ENCODE measurements at places on chromosomes 1 and 21.

- DNase-seq: peak; percentile 92
These were observed 12.2 kb upstream of the RGS16 start for GRCh38 chr1:182616130-182617013.

DNA sequence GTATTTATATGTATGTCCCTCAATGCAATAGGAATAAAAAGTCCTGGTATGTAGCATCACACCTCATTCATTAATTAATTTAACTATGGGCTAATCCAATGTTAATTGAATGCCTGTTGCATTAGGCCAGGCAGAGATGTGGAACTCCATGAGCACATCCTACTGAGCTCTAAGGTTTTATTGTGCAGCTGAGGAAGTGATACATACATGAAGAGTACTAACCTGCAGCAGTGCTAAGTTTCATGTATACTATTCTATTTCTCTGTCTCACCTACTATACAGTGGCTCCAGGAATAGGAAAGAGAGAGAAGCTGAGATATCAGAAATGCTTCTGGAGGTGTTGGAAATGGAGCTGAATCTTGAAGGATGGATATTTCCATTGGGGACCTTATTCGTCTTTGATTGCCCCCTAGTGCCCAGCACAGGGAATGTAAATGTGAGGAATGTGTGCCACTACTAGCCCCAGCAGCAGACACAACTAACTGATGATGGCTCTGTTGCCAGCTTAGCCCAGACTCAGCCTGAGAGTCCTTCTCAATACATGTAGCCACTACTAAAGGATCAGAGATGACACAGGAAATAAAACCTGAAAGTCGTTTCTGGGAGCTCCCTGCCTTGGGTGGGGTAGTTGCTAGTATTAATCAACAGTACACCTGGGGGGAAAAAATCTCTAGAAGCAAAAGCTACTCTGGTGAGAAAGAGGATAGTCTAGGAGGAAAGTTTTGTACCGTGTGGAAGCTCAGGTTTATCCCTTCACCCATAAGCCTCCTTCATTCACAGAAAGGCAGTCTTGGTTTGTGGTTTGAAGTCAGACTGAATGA lies 173.3 kb upstream of the FOXD3 start:
- peak; percentile 58 for DNase-seq

DNA sequence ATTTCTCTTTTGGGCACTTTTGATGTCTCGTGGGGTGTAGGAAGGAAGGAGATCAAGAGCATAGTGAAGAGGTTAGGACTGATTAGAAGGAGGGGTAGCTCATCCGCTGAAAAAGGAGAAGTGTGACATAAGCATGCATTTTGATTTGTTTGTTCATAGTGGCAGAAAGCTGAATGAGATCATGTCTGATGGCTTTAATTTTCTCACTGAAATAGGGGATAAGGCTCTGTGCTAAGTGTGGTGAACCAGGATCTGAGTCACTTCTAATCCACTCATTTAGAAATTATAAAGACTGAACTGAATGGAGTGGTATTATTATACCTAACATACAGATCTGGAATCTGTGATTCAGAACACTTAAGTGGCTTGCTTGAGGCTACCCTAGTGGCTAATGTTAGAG lies 344.5 kb downstream of the PDE4B start:
- DNase-seq: no peak

DNA sequence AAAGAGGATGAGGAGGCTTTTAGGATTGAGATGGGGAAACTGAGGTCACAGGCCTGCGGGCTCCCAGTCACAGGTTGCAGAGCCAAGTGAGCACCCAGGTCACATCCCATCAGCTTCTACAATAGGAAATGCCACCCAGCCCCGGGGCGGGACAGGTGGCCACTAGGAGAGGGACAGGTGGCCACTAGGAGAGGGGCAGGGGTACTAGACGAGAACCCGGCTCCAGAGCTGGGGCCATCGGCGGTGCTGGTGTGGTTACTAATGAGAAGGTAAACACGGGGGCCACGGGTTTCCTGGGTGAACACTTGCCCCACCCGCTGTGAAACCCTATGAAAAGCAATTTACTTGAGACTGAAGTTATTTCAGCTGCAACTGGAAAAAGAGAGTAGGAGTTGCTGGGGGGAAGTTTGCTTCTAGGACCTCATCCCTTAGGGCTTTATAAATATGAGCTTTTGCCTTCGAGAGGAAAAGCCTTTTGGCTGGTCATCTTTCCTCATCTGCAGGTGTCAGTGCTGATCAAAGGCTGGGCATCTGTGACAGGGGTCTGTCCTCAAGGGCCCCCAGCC lies 52.5 kb downstream of the MRPL37 start:
- DNase-seq: peak; percentile 43

DNA sequence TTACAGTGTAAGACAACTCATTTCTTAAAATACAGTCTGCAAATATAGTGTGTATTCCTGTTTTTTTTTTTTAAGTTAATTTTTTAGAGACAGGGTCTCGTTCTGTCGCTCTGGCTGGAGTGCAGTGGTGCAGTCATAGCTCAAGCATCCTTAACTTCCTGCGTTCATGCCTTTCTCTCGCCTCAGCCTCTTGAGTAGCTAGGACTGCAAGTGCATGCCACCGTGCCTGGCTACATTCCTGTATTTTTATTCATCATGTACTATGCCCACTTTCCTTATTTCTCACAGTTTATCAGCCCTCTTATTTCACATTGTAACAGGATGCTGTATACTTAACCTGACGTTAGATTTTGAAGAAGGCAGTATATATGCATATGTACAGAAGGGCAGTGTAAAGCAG lies 26.7 kb downstream of the MIER1 start:
- DNase-seq: peak; percentile 70

DNA sequence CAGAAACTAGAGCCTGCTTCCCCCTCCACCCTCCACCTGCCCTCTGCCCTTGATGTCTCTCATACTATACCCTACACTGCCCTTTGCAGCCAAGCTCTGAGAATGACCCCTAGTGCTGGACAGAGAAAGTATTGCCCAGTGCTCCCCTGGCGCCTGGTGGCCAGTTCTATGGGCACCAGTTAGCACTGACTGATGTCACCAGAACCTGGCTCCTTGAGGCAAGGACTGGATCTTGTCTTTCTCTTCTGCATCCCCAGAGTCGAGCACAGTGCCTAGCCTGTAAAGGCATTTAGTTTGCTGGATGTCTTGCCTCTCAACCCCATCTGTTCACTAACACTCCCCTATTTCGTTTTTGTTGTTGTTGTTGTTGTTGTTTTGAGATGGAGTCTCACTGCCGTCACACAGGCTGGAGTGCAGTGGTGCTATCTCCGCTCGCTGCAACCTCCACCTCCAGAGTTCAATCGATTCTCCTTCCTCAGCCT lies 5.9 kb downstream of the PHLDA3 start:
- DNase-seq: peak; percentile 70

DNA sequence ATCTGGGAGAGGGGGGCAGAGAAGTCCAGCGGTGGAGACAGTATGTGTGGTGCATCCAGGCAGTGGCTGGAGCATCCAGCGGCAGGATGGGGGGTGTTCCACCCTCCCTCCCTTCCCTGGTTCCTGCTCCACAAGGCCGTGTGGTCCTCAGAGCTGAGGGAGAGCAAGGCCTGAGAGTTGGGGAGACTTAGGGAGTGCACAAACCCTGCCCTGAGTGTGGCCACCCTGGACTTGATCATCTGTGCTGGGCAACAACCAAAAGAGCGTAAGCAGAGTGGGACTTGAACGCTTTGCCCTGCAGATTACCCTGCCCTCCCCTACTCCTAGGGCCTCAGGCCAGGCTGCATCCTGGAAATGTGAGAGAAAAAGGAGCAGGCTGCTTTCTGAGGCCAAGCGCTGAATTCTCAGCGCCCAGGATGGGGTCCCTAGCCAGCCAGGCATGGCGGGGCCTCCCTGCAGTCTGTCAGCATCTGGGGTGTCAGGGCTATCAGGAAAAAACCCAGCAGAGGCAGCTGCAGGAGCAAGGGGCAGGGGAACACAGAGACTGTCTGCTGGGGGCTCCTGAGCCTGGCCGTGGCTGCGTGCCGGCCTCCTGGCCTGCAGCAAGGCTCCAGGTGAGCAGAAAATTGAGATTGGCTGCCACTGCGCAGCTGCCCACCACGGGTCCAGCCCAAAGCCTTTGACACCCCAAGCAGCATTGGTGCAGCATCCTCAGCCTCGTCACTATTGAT lies 266.2 kb downstream of the NPHP4 start:
- no peak for DNase-seq

- DNase-seq: no peak
These were observed 134.8 kb downstream of the BACH1 start for GRCh38 chr21:29433366-29434059.

DNA sequence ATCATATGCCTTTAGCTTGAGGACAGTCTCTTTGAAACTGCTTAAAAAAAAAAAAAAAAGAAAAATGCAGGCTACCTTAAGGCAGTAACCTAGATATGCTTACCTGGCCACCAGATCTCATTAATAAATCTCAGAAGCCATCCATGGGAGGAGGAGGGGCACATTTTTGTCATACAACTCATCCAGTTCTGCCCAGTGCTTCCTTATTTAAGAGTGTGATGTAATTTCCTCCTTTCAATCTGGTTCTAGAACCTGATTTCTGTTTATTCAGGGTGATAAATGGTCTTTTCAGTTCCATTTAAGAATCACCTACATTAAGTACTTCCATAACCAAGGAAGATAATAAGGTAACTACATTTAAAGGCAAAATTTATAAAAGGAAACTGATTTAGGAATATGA lies 6.1 kb downstream of the ERRFI1 start:
- peak; percentile 74 for DNase-seq

DNA sequence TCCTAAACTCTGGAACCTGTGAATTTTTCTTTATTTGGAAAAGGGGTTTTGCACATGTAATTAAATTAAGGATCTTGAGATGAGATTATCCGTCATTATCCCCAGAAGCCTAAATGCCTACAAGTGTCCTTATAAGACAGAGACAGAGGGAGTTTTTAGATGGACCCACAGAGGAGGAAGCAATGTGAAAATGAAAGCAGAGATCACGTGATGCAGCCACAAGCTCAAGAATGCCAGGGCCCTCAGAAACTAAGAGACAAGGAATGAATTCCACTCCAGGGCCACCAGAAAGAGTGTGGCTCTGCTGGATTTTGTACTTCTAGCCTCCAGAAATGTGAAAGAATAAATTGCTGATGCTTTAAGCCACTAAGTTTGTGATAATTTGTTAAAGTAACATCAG lies 183.6 kb upstream of the UBE2U start:
- DNase-seq: peak; percentile 65
